CD4-positive, alpha-beta memory T cell (primary cell): ENCODE measurements at places on chromosomes 5 and 9. TPM values are rescaled to one million over a fixed set of nuclear protein-coding genes. Genes with fewer than 3 reads are reported as not detected.

The SLC26A2 gene
- 14.3 TPM for total RNA-seq

The F2RL2 gene
- not detected for total RNA-seq

The STPG3 gene
- not detected for total RNA-seq

The AQP3 gene
- total RNA-seq, result 172 TPM

The OTP gene
- total RNA-seq, result not detected

The TRIM36 gene
- not detected for total RNA-seq

The MORN5 gene
- total RNA-seq, result not detected

The FOXD4 gene
- total RNA-seq, result 0.30 TPM

The NR5A1 gene
- total RNA-seq, result not detected

The QRFP gene
- not detected for total RNA-seq

The SLC34A3 gene
- not detected for total RNA-seq

GRCh38 chr5:148973455-148973854, 89.4 kb downstream of the SH3TC2 start:
- H3K27me3 ChIP-seq, result no peaks in the 10 kb centered on the region
- no peak for DNase-seq
- H3K4me3 ChIP-seq, result no peak overlapping the region
- no peaks in the 10 kb centered on the region for H3K4me1 ChIP-seq
- no peaks in the 10 kb centered on the region for H3K36me3 ChIP-seq

DNA sequence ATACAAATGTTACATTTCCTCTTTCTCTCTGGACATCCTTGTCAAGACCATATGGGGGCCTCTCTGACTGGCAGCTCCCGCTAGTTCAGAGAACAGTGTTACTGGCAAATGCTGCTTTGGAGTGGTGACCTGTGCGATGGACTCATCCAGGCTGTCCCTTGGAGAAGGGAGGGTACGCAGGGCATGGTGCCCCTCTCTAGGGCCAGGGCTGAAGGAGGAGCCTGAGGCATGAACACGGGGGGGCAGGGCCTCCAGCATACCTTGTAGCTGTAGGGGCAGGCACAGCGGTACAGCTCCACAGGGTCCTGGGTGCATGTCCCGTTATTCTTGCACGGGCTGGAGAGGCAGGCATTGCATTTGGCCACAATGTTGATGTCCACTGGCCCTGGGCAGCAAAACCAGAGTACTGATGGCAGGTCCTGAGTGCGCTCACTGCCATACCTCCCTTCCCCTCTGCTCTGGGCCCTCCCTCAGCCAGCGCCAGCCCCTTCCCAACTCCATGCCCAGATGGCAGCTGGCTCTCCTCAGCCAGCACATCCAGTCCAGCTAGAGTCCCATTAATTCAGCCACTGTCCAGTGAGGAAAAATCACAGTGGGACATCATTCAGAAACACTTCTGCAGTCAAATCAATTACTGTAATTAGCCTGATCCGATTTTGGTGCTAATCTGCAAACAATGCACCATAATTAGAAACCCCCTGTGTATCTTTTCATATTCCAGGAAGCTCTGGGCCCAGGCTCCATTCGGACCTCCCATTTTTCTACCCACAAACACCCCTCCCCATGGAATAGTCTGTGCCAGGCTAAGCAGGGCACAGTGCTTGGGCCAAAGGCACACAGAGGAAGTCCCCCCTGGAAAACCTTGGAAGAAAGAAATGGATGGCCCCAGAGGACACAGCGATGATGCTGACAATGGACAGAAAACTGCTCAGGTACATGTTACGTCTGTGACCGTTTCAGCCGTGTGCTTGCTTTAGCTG, 128.8 kb upstream of the PANK3 start:
- H3K4me3 ChIP-seq, result no peak overlapping the region
- DNase-seq, result no peak
- H3K27ac ChIP-seq, result no peak overlapping the region

DNA sequence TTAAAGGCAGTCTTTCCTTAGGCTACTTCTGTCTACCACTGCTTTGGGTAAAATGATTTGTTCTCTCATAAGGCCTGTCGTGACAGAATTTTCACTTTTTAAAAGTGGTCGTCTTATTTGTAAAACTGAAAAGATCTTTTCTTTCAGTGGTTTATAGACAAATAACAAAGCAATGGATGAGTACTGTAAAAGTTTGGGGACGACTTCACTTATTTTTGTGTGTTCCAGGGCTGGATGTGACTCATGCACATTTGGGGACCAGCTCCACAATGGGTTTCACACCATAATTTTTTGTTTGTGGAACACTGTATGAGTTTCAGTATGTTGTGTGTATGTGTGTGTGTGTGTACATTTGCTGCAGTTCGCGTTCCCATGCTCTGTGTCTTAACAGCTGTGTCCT, 53.6 kb downstream of the ARHGAP26 start:
- H3K36me3 ChIP-seq, result no peaks in the 10 kb centered on the region
- no peak overlapping the region for H3K4me3 ChIP-seq

GRCh38 chr9:84361645-84362044, 21.1 kb upstream of the SLC28A3 start:
- H3K36me3 ChIP-seq, result no peaks in the 10 kb centered on the region
- no peaks in the 10 kb centered on the region for H3K4me1 ChIP-seq
- no peak overlapping the region for H3K4me3 ChIP-seq
- no peak for DNase-seq
- H3K27me3 ChIP-seq, result no peaks in the 10 kb centered on the region
- no peak overlapping the region for H3K27ac ChIP-seq

- no peak overlapping the region for H3K4me3 ChIP-seq
- no peaks in the 10 kb centered on the region for H3K36me3 ChIP-seq
- H3K4me1 ChIP-seq, result no peaks in the 10 kb centered on the region
- DNase-seq, result no peak
Observed at GRCh38 chr5:159059722-159060121, 40.0 kb downstream of the EBF1 start.

GRCh38 chr5:39437467-39437866, 12.7 kb upstream of the DAB2 start:
- H3K36me3 ChIP-seq, result no peaks in the 10 kb centered on the region
- H3K4me3 ChIP-seq, result no peak overlapping the region
- no peak overlapping the region for H3K27ac ChIP-seq
- no peak for DNase-seq

DNA sequence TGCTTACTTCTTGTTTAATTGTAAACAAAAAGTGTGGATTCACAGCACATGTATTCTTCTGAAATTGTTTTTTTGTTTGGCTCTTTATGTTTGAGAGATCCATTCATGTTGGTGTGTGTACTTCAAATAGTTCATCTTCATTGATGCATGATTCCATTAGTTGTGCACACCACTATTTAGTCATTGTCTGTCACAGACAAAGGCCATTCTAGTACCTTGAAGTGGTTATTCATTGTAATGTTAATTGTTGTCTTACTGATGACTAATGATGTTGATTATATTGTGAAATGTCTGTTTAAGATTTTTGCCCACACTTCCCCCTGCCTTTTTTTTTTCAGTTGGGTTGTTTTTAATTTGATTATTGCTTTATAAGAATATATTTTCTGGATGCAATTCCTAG, 391.3 kb downstream of the DIRAS2 start:
- DNase-seq, result no peak
- H3K4me3 ChIP-seq, result no peak overlapping the region
- H3K4me1 ChIP-seq, result no peaks in the 10 kb centered on the region
- no peak overlapping the region for H3K27ac ChIP-seq
- H3K36me3 ChIP-seq, result no peaks in the 10 kb centered on the region

DNA sequence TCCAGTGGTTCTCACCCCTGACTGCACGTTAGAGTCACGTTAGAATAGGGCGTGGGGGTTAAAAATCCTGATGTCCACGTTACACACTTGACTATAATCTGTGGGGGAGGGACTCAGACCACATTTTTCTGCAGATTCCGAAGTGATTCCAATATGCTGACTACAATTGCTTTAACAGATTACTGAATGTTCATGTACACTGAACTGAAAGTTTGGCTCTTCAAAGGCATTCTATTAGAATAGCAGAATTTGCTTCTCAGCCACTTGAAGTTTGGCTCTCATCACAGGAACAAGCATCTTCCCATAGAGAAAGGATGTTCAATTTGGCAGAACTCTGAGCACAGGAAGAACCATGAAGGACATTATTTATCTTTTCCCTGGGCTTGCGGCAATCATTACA, 84.5 kb downstream of the HAPLN1 start:
- H3K4me1 ChIP-seq, result no peaks in the 10 kb centered on the region
- H3K27me3 ChIP-seq, result no peaks in the 10 kb centered on the region
- no peak for DNase-seq
- H3K36me3 ChIP-seq, result no peaks in the 10 kb centered on the region
- H3K27ac ChIP-seq, result no peak overlapping the region

DNA sequence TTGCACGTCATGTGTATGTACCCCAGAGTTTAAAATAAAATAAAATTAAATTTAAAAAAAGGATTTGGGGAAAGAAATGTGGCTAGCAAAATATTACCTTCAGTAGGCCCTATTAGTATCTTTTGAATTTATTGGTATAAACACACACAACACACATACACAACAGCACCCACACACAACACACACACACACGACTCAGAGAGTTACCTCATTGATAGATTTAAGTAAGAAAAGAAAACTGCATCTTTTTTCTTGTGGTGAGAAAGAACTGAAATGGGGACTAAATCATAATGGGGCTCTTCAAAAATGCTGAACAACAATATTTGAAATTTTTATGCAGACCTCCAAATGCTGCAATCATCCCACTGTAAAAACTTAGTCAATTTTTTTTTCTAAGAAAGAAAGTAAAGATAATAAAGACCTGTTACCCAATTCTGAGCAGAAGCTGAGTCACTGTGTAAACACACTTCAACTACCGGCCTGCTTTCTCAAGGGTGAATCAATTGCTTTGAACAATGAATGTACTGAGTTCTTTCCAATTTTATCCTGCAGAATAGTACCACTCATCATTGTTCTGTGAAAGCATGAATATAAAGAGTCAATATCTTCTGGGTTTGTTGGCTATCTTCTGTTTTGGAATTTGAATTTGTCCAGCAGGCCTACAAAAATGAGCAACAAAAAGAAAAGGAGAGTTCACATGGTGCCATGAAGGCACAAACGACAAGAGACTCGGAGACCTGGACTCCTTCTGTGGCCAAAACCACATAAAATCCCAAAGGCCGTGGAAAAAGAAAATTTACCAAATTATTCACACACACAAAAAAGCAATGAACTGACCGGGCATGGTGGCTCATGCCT, 57.9 kb upstream of the CCNG1 start:
- no peak for DNase-seq
- H3K4me1 ChIP-seq, result no peaks in the 10 kb centered on the region
- no peak overlapping the region for H3K27ac ChIP-seq
- no peaks in the 10 kb centered on the region for H3K36me3 ChIP-seq

DNA sequence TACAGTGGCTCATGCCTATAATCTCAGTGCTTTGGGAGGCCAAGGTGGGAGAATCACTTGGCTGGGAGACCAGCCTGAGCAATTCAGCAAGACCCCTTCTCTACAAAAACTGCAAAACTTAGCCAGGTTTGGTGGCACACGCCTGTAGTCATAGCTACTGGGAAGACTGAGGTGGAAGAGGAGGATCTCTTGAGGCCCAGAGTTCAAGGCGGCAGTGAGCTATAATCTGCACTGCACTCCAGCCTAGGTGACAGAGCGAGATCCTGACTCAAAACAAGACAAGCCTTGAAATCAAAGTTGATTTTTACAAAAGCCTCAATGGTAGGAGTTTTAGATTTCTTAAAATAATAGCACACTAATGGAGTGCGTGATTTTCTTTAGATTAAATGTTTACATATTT, 14.6 kb downstream of the UBE2D2 start:
- no peaks in the 10 kb centered on the region for H3K36me3 ChIP-seq
- H3K4me1 ChIP-seq, result peaks cover 75% of the 10 kb centered on the region
- no peak overlapping the region for H3K4me3 ChIP-seq
